CD4-positive, alpha-beta T cell treated with Interleukin-4 for 1 hour (primary cell): ENCODE measurements at places on chromosomes 4 and X.

DNA sequence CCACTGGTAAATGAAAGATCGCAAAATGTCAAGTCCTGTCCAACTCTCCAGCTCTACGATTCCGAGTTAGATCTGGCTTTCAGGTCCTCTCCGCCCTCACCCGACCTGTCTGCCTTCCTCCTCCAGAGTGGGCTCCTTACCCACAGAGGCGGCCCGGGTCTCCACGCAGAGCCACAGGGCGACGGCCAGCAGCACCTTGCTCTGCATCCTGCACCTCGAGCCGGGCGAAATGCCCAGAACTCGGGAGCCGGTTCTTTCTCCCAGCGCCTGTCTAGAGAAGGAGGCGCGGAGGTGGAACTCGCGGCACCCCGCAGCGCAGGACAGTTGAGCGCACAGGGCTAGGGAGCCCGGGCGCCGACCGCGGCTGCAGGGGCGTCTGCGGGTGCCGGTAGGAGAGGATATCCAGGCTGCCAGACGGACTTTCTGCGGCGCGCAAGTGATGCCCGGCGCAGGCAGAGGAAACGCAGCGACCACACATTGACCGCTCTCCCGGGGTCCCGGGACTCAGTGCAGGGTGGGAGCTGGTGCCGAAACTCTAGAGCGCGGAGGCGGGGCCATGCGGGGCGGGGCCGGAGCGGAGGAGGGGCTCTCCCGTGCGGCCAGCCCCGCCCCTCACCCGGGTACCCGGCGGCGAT is at the start of gene KDR:
TSS of gene KDR (minus strand) at position 509 of the 635 bp plus-strand sequence. CDS start at position 207, 302 bp downstream.
- DNase-seq, result no peak

DNA sequence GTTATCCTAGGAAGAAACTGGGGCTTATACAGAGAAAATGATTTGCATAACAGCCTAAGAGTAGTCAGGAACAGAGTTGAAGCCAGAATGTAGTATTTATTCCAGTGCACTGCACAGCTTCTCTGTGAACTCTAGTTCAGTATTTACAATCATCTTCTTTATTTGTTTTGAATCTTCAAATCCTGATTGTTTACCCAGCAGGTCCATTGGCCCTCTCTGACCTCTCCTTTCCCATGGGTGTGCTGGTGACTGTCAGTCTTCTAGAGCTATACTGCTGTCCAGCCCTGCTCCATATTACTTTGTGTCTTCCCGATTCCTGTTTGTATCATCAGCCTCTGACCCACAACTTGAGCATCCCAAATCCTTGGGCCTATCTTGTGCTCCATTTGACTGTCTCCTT is 301.9 kb upstream of the HS3ST1 start:
- DNase-seq, result no peak

- DNase-seq, result no peak
These were observed 384.5 kb downstream of the RPA4 start for GRCh38 chrX:97268182-97268680.

DNA sequence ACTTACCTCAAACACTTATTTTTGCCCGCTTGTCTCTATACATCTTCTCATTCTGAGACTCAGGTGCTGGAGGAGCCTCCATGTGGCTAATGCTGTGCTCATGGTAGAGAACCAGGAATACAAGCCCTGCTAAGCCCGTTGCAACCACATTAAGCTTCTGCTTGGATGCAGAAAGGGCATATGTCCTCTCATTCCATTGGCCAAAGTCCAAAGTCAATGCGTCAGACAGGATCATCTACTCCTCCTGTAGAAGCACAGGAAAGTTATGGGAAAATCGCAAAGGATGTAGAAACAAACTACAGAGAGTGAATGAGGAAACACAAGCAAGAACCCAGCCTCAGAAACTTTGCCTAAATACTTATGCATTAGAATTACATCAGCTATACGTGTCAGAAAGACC is 124.5 kb upstream of the AGA start:
- no peak for DNase-seq

- DNase-seq, result no peak
These were observed 137.2 kb downstream of the UNC5C start for GRCh38 chr4:95411371-95412088.

DNA sequence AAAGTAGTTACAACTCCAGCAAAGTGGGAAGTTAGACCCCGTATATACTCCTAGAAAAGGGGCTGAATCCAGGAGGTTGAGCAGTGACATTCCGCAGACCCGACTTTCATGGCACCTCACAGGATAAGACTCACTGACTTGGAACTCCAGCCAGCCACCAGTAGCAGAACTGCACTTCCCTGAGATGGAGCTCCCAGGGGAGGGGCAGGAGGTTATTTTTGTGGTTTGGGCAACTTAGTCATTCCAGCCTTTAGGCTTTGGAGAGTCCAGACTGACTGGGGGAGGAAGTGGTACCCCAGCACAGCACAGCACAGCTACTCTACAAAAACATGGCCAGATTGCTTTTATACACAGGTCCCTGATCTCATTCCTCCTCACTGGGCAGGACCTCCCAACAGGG is 319.1 kb downstream of the PCDH19 start:
- DNase-seq, result no peak

GRCh38 chr4:17552427-17552826 is 24.6 kb upstream of the LAP3 start:
- no peak for DNase-seq

- no peak for DNase-seq
These were observed 8.1 kb downstream of the CPZ start for GRCh38 chr4:8600686-8601085.

DNA sequence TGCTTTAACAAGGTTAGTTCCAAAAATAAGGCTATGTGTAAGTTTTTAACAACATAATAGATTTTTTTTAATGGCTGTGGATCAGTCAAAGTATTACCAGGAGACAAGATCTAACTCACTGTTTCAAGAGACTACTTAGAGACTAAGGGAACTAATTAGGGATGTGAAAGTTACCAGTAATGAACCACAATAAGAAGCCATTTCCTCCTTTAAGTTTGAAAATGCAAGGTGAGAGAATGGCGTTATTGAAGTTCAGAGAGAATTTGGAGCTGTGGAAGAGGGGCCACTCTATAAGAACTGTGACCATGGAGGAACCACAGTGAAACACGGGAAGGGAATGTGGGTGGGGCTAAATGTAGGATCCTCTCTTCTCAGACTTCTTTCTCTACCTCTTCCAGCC is 624.2 kb downstream of the GLUD2 start:
- DNase-seq, result no peak

DNA sequence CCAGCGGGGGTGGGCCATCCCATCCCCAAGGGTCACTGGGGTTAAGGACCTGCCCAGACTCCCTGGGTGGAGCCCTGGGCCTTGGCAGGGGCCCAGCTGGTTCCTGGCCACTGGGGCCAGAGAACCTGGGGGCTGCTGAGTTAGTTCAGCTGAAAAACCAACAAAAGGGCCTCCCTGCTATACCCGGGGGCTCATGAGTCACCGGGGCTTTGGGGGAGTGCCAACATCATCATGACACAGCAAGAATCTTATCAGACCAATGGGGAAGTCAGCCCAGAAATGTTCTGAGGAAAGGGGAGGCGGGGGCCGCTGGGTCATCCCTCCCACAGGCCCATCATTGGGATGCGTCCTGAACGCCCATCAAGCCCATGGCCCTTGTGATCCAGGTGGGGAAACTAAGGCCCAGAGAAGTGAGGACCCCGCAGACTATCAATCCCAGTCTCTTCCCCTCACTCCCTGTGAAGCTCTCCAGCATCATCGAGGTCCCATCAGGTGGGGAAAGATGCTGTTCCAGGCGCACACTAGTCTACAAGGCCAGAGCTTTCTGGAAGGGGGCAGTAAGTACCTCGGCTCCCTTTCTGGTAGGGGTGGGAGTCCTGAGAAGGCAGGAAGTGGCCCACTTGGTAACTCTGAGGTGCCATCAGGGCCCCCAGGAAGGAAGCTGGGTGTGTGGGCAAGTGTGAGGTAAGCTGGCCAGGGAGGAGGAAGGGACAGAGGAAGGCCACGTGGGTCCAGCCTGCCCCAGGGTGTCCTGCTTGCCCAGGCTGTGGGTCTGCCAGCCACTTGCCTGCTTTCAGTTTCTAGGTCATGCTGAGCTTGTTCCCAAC is 4.5 kb downstream of the G6PD start:
- peak; percentile 34 for DNase-seq

- DNase-seq, result no peak
These were observed 384.9 kb downstream of the TLL1 start for GRCh38 chr4:166257891-166258290.

GRCh38 chr4:8241895-8242696 is 27.5 kb upstream of the HTRA3 start:
- peak; percentile 71 for DNase-seq

DNA sequence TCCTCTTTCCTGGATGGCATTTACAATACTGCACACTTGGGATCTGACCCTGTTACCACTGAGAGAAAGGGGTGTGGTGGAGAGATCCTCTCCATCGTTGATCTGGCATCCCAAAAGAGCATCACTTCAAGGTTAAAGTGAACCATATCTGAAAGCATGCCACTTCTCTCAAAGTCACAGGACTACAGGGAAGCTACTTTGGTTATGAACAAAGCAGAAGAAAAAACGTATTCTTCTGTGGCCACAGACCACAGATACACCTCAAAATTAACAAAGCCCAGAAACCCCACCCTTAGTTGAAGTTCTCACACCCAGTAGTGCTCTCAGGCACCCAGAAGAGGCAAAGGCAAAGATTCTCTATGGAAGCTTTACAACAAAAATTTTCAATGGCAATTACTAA is 108.3 kb downstream of the JADE1 start:
- peak; percentile 31 for DNase-seq

DNA sequence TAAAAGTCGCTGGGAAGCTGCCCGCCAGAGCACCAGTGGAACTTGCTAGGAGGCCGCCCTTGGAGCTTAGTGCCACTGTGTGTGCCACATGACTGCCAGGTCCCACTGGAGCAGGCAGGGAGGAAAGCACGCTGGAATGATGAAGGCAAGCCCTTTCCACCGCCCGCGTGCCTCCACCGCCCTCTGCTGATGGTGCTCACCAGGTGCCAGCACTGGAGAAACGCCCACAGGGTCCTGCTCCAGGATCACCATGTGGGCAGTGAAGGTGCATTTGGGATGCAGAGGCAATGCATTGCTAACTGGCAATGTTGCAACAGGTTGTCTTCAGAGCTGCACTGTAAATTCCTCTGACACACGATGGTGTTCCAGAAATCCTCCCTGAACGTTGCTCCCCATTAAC is 76.3 kb downstream of the SHROOM2 start:
- no peak for DNase-seq

- DNase-seq, result no peak
These were observed 37.5 kb downstream of the ZFX start for GRCh38 chrX:24186986-24187385.

- DNase-seq, result no peak
These were observed 311.1 kb downstream of the CAMK2D start for GRCh38 chr4:113450295-113451080.

GRCh38 chr4:76543378-76543777 is 108.3 kb downstream of the SHROOM3 start:
- no peak for DNase-seq
